ENCODE measurements at places on chromosomes 6 and 20.

GRCh38 chr6:87110636-87111035 is 15.7 kb upstream of the CGA start:
- DNase-seq = no peak

DNA sequence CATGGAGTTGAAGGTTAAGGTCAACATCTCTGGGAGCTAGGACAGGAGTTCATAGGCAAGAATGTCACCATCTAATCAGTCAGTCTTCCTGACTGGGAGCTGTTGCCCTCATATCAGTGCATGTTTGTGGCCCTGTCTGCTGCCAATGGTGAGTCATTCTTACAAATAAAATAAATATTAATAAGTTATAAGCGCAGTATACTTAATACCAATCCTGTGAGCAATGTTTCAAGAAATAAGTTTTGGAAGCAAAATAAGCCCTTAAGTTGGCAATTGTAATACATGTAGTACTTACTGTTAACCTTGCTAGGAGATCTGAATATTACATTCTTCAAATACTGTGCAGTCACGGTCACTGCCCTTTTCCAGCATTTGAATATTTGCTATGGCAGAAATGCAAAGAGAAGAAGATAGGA is 20.2 kb upstream of the MDGA1 start:
- DNase-seq = no peak

DNA sequence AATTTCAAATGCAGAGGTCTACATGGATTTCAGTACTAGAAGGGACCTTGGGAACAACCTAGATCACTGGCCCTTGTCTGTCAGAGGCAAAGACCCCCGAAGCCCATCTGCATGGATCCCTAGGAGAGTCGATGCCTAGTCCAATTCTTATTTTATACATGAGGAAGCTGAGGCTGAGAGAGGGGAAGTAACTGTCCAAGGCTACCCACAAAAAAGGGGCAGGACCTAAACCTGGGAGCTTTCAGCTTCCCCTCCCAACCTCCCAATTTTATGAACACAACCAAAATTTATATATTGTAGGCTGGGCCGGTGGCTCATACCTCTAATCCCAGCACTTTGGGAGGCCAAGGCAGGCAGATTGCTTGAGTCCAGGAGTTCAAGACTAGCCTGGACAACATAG is 73.2 kb downstream of the TRERF1 start:
- no peak for DNase-seq

GRCh38 chr20:41478026-41478425 is 111.4 kb upstream of the EMILIN3 start:
- DNase-seq = no peak

- no peak for DNase-seq
Observed at GRCh38 chr20:61773926-61774587, 291.6 kb downstream of the TAF4 start.

- DNase-seq = no peak
Observed at GRCh38 chr20:20371681-20372080, 3.8 kb downstream of the INSM1 start.

DNA sequence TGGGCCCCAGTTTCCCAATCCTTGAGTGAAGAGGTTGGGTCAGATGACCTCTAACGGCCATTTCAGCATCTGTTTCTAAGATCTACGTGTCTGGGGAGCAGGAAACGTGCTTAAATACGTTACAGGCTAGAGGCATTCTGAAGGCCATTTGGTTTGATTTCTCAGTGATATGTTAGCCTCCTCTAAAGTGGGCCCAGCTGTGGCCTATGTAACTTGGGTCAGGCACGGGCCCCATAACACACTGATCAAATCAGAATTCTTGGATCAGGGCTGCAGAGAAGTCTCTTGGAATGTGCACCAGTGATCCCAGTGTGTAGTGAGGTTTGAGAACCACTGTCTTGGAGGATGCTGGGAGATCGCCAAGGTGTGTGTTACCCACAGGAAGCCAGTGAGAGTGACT is 36.1 kb upstream of the TGM3 start:
- DNase-seq = no peak

GRCh38 chr6:36516559-36516958 is 30.7 kb downstream of the STK38 start:
- DNase-seq = no peak

DNA sequence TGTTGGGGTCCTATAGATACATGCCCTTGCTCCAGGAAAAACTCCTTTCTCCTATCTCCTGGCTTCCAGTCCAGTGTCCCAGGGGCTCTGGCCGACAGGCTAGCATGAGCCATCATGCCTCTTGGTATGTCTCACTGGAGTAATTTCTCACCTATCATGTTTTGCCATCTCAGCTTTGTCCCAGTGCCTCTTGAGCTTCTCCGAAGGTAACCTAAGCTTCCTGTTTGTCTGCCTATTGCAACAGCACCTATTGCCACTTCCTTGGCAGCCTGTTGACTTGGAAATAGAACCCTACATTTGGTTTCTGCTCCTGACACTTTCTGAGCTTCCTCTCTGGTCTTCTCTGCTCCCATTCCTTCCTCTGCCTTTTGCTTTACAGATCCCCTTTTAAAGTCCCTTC is 197.7 kb downstream of the KCNQ5 start:
- DNase-seq = no peak

DNA sequence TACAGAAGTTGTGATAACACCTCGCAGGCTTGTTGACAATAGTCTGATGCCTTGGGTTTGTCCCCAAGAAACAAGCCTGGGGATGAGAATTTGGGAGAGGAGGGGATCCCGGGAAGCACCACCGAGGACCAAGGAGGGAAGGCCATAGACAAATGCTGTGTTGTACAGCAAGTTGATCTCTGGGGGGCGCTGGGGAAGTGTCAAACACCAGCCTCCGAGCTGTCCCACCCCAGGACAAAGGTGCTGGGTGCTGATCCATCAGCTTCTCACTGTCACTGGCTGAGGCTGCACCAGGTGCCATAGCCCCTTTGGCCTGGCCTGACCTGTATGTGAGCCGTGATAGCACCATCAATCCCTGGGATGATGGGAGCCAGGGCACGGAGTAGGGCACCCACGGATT is 64.0 kb downstream of the SYNDIG1 start:
- DNase-seq = no peak

- no peak for DNase-seq
Observed at GRCh38 chr6:134984821-134985220, 34.9 kb upstream of the ALDH8A1 start.

DNA sequence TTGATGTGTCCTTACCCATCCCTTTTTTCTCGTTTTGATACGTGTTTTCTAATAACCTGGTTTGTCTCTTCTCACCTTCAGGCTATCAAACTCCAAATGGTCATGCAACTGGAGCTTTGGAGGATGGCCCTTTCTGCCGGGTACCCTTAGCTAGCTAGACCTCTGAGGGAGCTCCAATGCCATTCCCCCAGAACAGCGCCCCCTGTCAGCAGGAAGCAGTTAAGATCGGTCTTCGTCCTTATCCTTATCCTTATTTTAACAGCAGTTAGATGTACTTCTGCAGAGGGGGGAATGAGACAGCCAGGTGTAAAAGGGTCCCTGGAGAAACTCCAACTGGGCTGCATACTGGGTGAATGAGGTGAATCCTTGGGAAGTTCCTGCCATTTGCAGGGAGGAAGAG is 37.2 kb downstream of the SEL1L2 start:
- no peak for DNase-seq

- no peak for DNase-seq
Observed at GRCh38 chr6:139583420-139583819, 209.0 kb upstream of the CITED2 start.

DNA sequence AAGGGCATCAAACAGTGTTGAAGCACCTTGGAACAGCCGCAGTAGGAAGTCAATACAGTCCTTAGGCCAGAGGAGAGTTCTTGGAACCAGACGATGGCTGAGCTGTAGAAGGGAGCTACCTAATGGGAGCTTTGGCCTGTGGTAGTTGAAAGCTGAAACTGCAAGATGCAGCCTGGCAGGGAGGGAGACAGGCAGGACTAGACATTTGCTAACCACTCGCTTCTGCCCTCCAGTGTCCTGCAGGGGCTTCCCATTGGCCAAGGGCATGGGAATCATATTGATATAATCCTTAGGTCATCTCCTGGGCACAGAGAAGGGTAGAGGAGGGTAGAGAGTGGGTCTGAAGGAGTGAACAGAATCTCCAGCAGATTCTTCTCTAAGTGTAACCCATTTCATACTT is 60.4 kb downstream of the TPD52L1 start:
- no peak for DNase-seq

DNA sequence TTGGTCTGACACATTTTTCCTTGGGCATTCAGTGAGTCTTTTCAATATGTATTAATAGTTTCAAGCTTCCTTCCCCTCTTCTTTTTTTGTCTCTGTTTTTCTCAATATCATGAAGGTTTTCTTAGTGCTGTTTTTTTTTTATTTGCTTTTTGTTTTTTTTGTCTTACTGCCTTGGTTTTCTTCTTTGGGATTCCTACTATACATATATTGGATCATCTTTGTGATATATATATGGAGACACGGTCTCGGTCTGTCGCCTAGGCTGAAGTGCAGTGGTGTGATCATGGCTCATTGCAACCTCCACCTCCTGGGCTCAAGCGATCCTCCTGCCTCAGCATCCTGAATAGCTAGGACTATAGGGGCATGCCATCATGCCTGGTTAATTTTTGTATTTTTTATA is 43.8 kb downstream of the NCOA3 start:
- no peak for DNase-seq

DNA sequence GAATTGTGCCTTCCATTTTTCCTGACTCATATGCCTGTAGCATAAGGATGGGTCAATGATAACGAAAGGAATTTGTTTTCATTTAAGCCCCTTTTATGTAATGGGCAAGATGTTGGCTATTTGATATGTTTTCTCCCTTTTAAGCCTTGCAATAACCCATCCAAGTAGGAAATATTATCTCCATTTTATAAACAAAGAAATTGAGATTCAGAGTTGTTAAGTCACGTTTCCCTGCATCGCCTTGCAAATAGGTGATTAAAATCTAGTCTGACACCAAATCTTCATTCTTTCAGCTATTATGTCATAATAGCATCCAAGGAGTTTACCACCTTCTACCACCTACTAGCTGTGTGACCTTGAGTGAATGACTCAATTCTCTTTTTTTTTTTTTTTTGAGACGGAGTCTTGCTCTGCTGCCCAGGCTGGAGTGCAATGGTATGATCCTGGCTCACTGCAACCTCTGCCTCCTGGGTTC is 7.0 kb downstream of the HNF4A start:
- DNase-seq = no peak

- no peak for DNase-seq
Observed at GRCh38 chr6:170047823-170048222, 243.1 kb downstream of the DLL1 start.

DNA sequence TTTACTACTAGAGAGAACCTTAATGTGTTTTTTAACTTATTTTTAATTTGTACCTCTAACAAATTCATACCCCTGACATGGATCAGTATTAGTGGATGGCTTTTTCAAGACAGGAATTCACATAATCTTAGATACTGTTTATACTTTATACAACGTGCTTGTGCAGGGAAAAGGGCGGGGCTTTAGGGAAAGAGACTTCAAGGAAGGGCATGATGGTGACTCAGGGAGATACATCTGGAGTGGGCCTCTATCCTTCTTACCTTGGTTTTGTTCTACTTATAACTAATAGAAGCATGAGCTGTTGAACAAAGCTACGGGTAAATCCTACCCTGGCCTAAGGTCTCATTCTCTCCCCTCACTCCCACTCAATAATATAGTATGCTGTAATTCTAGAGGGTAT is 160.8 kb downstream of the C6orf58 start:
- no peak for DNase-seq

- no peak for DNase-seq
Observed at GRCh38 chr6:138977242-138977641, 10.8 kb downstream of the REPS1 start.

Measured in activated T-cell treated with anti-CD3 and anti-CD28 coated beads, Interleukin-2, amount 50 U/mL, for 72 hours (primary cell).